Ammon's horn (tissue), 1 donor: ENCODE measurements at places on chromosomes 2 and 18.

DNA sequence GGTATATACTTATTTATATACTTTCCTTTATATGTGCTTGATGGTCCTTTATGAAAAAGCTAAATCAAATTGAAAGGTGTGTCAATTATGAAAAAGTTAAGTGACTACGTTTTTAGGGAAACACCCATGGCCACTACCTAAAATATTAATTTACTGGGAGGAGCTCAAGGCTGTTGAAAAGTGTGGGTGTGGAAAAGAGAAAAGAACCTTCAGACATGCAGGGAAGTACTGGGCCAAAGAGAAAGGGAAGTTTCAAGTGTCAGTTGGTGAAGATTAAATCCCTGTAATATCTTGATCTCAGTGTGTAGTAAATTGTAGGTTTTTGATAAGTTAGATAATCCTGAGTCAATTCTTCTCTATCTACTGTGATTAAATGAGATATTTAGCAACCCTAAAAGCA, 6.2 kb upstream of the GKN1 start:
- DNase-seq = no peak

DNA sequence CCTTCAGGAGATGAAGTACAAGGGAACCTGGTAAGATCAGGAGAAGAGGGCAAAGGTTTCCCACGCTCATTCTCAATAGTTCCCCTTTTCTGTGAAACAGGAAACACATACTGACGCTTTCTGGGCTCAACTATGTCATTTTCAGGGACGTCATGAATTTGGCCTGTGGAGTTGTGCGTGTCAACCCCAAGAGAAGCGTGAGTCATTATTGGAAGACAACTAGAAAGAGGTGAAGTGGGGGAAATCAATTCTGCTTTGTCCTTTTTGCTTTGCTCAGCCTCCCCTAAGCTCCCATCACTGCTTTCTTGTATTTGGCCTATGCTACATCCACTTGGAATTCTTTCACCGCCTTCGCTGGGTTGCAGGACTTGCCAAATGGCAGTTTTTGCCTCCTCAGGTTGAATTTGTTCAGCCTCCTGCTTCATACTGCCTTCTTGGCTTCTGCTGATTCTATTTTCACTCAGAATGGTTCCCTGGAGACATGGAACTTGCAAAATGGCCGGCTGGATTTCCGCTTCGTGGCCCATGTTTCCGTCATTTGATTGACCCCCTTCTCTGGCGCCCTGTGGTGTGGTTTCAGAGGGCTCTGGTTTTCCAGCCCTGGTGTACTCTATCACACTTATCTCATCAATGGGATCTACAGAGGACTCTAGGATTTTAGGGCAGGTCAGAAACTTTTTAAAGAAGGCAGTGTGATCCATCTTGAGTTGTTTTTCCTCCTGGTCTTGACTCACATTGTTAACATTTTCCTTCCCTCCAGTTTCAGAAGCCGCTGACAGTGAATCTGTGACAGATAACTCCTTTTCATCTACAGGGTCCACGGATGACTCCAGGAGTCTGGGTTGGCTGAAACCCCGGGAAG, 93.3 kb downstream of the ALPK2 start:
- DNase-seq = peak; percentile 49

GRCh38 chr18:48319801-48320638, 89.2 kb downstream of the ZBTB7C start:
- DNase-seq = no peak

- no peak for DNase-seq
Measured at GRCh38 chr2:162490052-162490717, 146.3 kb downstream of the GCA start.

DNA sequence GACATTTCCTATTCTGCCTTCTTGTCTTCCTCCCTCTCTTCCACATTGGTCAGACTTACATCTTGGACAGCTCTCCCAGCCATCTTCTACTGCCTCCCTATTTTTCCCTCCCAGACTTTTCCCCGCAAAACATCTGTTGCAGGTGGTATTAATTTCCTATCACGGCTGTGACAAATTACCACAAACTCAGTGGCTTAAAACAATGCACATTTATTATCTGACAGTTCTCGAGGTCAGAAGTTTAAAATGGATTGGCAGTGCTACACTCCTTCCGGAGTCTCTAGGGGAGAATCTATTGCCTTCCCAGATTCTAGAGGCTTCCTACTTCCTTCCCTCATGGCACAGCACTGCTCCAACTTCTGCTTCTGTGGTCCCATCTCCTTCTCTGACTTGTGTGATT, 33.3 kb downstream of the STRADB start:
- no peak for DNase-seq
